ENCODE measurements at places on chromosomes 4 and X. TPM values are rescaled to one million over a fixed set of nuclear protein-coding genes. Genes with fewer than 3 reads are reported as not detected.

The AFAP1 gene
- 33.8 TPM for total RNA-seq

The EMD gene
- total RNA-seq = 38.5 TPM

The BMP3 gene
- under 0.01 TPM for total RNA-seq

The ART3 gene
- not detected for total RNA-seq

The AFP gene
- not detected for total RNA-seq

The NPNT gene
- total RNA-seq = not detected

The KLB gene
- total RNA-seq = not detected

The DAPP1 gene
- not detected for total RNA-seq

The CA5B gene
- total RNA-seq = 14.0 TPM

The AIMP1 gene
- total RNA-seq = 19.5 TPM

The IL1RAPL1 gene
- 0.39 TPM for total RNA-seq

The PITX2 gene
- 0.59 TPM for total RNA-seq

The MTNR1A gene
- total RNA-seq = not detected

The GYPA gene
- total RNA-seq = not detected

The MUC7 gene
- total RNA-seq = not detected

The MBTPS2 gene
- 9.6 TPM for total RNA-seq

The GPR143 gene
- total RNA-seq = not detected

The C4orf51 gene
- total RNA-seq = not detected

The DTHD1 gene
- total RNA-seq = not detected

The NCAPG gene
- 51.6 TPM for total RNA-seq

The FATE1 gene
- total RNA-seq = not detected

The AMTN gene
- total RNA-seq = not detected

The TKTL1 gene
- total RNA-seq = not detected

The PDE6B gene
- total RNA-seq = 0.39 TPM

The DOK7 gene
- total RNA-seq = under 0.01 TPM

The IL3RA gene
- not detected for total RNA-seq

The PRRG3 gene
- total RNA-seq = 0.73 TPM

The CXCL3 gene
- total RNA-seq = 3.7 TPM

The PFKFB1 gene
- not detected for total RNA-seq

The MSL3 gene
- total RNA-seq = 23.9 TPM

The PARM1 gene
- total RNA-seq = 0.20 TPM

The SPANXC gene
- not detected for total RNA-seq

The ITM2A gene
- 0.98 TPM for total RNA-seq

The TEX13C gene
- total RNA-seq = not detected

The SASH3 gene
- not detected for total RNA-seq

The EDNRA gene
- 6.8 TPM for total RNA-seq

The MAGEC2 gene
- not detected for total RNA-seq

The ZNF330 gene
- total RNA-seq = 21.3 TPM

The EDA2R gene
- total RNA-seq = 31.1 TPM

The MAP3K15 gene
- not detected for total RNA-seq

The RHOXF2 gene
- not detected for total RNA-seq

The PAGE5 gene
- not detected for total RNA-seq

The SPANXN4 gene
- total RNA-seq = not detected

The HPGD gene
- total RNA-seq = 5.5 TPM

The UGT2A1 gene
- not detected for total RNA-seq

The MTTP gene
- not detected for total RNA-seq

The REELD1 gene
- total RNA-seq = not detected

The MAGEA9B gene
- not detected for total RNA-seq

The ZXDA gene
- total RNA-seq = 4.7 TPM

The RRH gene
- total RNA-seq = not detected

The TMEM271 gene
- total RNA-seq = not detected

The SOWAHD gene
- total RNA-seq = not detected

The SPON2 gene
- 267 TPM for total RNA-seq

The MOB1B gene
- total RNA-seq = 7.3 TPM

The HTN1 gene
- total RNA-seq = not detected

The NUP54 gene
- total RNA-seq = 63.5 TPM

The TLR10 gene
- total RNA-seq = not detected

The ATXN3L gene
- not detected for total RNA-seq

The UGT2B7 gene
- 0.20 TPM for total RNA-seq

The TMSB15A gene
- 1.4 TPM for total RNA-seq
